ENCODE measurements at places on chromosomes 6 and 20.

- no peak for DNase-seq
Observed at GRCh38 chr6:139019722-139020121, 8.8 kb upstream of the ABRACL start.

DNA sequence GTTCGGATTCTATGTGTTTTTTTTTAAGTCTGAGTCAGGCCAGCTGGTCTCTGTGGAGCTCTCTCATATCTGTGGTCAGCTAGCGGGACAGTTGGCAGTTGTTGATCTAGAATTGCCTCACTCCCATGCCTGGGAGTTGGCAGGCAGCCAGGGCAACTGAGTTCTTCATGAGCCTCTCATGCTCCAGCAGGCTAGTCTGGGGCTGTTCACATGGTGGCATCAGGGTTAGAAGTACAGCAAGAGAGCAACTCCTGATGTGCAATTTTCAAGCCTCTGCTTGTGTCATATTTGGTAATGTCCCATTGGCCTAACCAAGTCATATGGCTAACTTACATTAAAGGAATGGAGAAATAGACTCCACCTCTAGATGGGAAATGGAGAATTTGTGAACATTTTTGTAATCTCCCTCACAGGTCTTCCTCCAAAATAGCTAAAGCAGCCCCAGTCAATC is 6.7 kb upstream of the IFT52 start:
- DNase-seq: no peak

- DNase-seq: no peak
Observed at GRCh38 chr6:71292001-71292400, 3.4 kb downstream of the OGFRL1 start.

GRCh38 chr6:139973669-139974344 is 599.4 kb upstream of the CITED2 start:
- no peak for DNase-seq

GRCh38 chr6:163001330-163001729 is 273.6 kb downstream of the PACRG start:
- DNase-seq: no peak

DNA sequence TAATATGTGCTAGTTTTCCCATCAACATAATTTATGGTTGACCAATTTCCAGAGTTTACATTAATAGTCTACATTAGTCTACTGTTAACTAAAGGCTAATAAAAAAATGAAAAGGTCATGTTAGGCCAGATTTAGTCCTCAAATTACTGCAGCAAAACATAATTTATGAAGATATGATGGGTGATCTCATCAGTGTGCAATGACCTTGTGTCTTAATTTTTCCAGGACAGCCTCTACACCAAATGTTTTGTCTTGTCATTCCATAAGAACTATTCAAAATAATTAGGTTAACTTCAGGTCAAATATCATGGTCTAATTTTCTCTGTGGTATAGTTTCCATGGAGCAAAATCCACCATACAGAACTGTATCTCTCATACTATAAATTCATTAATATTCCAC is 234.2 kb downstream of the COL12A1 start:
- DNase-seq: no peak

DNA sequence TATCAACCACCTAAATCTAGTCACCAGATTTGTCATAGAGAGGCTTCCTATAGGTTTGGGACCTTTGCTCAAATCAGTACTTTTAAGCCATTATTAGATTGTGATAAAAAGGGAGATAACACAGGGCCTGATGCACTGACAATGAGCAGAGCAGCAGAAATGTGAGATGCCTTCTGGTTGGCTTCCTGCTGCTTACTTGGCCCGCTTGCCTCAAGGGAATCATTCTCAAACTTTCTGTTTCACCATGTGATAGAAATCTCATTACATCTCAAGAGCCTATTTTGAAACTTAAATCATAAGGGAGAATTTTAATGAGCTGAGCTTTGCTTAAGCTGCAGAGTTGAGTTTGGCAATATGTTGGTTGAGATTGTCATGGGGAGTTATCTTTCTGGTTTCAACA is 606.0 kb downstream of the DHX35 start:
- DNase-seq: no peak
